ENCODE measurements at places on chromosomes 12 and 14.
A peak's percentile ranks its signal among the peaks of the same experiment; 100 is the strongest.

GRCh38 chr14:104702106-104702505 lies 12.7 kb downstream of the INF2 start:
- no peak for DNase-seq
- no peaks in the 10 kb centered on the region for H3K27me3 ChIP-seq
- H3K4me3 ChIP-seq = no peak overlapping the region
- H3K27ac ChIP-seq = no peak overlapping the region

DNA sequence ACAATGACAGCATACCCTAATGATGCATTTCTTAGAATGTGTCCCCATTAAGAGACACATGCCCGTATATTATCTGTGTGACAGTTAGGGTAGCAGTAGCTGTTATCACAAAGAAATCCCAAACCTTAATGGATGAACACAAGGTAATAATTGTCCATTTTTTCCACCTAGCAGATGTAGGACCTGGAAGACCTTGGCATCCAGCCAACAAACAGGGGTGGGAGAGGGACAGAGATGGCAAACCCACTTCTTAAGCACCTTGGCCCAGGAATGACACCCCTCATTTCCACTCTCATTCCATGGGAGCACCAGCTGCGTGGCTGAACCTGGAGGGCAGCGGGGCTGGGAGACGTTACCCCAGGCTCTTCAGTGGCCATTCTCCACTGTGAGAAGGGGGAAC lies 679.0 kb downstream of the AACS start:
- DNase-seq = no peak
- H3K4me1 ChIP-seq = no peaks in the 10 kb centered on the region
- no peaks in the 10 kb centered on the region for H3K27me3 ChIP-seq
- H3K27ac ChIP-seq = no peak overlapping the region

DNA sequence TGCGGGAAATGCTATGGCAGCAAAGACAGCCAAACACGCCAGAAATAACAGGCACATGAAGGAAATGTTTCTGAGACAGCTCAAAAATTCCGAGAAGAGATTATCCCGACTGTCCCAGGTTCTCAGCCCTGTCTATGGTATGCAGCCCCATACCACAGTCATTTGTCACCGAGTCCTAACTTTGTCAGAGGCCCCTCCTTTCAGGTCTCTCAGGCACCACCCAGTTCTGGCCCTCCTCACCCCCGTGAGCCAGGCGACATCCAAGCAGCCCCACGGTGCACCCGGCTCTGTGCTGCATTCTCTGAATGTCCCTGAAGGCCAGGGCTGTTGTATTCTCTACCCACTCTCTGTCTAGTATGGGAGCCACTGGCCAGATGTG lies 24.0 kb downstream of the SSH1 start:
- DNase-seq = no peak
- H3K36me3 ChIP-seq = peaks cover 20% of the 10 kb centered on the region
- H3K4me3 ChIP-seq = no peak overlapping the region
- no peaks in the 10 kb centered on the region for H3K27me3 ChIP-seq
- H3K27ac ChIP-seq = no peak overlapping the region

GRCh38 chr12:48038085-48038484 lies 33.8 kb upstream of the COL2A1 start:
- DNase-seq = no peak
- H3K4me1 ChIP-seq = no peaks in the 10 kb centered on the region
- no peak overlapping the region for H3K27ac ChIP-seq
- H3K4me3 ChIP-seq = no peak overlapping the region

DNA sequence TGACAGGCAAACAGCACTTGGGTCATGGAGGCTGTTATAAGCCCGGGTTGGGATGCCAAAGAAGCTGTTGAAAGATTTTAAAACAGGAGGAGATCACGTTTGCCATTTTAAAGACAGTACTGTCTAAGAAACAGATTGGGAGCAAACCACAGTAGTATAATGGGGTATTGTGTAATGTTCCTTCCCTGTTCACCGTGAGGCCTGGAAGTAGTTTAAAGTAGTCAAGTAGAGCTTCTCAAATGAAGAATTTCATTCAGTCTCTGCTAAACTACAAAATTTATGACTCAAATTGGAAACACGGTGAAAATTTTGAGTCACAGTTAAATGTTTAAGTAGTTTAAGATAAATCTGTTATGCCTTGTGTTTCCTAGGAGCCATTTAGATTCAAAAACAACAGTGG lies 35.8 kb downstream of the ATP2A2 start:
- peaks cover 27% of the 10 kb centered on the region for H3K36me3 ChIP-seq
- H3K27ac ChIP-seq = peak overlapping the region; percentile 16
- H3K27me3 ChIP-seq = no peaks in the 10 kb centered on the region
- DNase-seq = no peak

DNA sequence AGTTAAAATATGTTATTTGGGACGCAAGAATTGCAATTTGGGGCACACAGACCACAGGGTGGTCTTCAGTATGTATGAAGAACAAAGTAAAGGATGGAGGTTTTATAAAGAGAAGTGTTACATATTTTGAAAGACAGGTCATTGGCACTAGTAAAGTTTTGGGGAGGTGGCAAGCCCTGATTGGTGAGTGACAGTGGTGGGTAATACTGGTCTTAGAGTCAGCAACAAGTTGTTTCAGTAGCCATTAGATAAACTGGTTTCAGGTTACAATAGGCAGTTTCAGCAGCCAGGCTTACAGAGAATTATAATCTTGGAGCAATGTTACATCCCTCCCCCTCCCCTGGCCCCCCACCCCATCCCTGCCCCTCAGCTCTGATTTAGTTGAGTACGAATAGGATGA lies 17.5 kb downstream of the MARK3 start:
- H3K4me3 ChIP-seq = no peak overlapping the region
- no peak for DNase-seq
- H3K27ac ChIP-seq = no peak overlapping the region
- peaks cover 46% of the 10 kb centered on the region for H3K4me1 ChIP-seq

GRCh38 chr14:97380539-97380941 lies 583.4 kb downstream of the VRK1 start:
- DNase-seq = no peak
- no peak overlapping the region for H3K27ac ChIP-seq
- no peaks in the 10 kb centered on the region for H3K36me3 ChIP-seq

GRCh38 chr14:95045836-95046430 lies 111.4 kb downstream of the DICER1 start:
- no peaks in the 10 kb centered on the region for H3K36me3 ChIP-seq
- H3K4me1 ChIP-seq = no peaks in the 10 kb centered on the region
- no peak overlapping the region for H3K27ac ChIP-seq
- no peaks in the 10 kb centered on the region for H3K27me3 ChIP-seq

DNA sequence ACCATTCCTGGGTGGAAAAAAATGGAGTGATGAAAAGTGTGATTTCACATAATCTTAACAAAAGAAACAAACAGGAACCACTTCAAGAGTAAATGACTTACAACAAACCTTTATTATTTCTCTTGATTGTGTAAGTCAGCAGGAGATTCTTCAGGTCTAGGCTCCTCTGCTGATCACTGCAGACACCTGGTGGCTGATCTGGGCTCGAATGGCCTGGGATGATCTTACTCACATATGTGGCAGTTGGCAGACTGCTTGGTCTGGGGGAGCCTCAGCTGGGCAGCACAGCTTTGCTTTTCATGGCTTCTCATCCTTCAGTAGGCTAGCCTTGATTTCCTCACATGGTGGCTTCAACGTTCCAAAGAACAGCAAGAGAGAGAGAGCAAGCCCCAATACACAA lies 215.4 kb upstream of the PRICKLE1 start:
- no peak overlapping the region for H3K27ac ChIP-seq
- H3K36me3 ChIP-seq = no peaks in the 10 kb centered on the region
- no peaks in the 10 kb centered on the region for H3K27me3 ChIP-seq
- no peaks in the 10 kb centered on the region for H3K4me1 ChIP-seq

GRCh38 chr14:58646479-58646878 lies 8.7 kb downstream of the DACT1 start:
- H3K4me3 ChIP-seq = no peak overlapping the region
- peaks cover 7% of the 10 kb centered on the region for H3K27me3 ChIP-seq
- H3K36me3 ChIP-seq = no peaks in the 10 kb centered on the region
- DNase-seq = no peak
- H3K4me1 ChIP-seq = no peaks in the 10 kb centered on the region

- H3K36me3 ChIP-seq = no peaks in the 10 kb centered on the region
- H3K27me3 ChIP-seq = no peaks in the 10 kb centered on the region
- no peak for DNase-seq
- H3K4me1 ChIP-seq = no peaks in the 10 kb centered on the region
- no peak overlapping the region for H3K4me3 ChIP-seq
Measured at GRCh38 chr14:67942080-67942710, 122.6 kb downstream of the RAD51B start.

- no peak overlapping the region for H3K4me3 ChIP-seq
- H3K4me1 ChIP-seq = no peaks in the 10 kb centered on the region
- no peaks in the 10 kb centered on the region for H3K36me3 ChIP-seq
- H3K27ac ChIP-seq = no peak overlapping the region
- H3K27me3 ChIP-seq = no peaks in the 10 kb centered on the region
Measured at GRCh38 chr12:39660101-39660500, 40.5 kb upstream of the ABCD2 start.

GRCh38 chr14:74571441-74571841 lies 40.6 kb downstream of the LTBP2 start:
- DNase-seq = no peak
- no peak overlapping the region for H3K4me3 ChIP-seq
- no peaks in the 10 kb centered on the region for H3K36me3 ChIP-seq
- no peak overlapping the region for H3K27ac ChIP-seq
- H3K4me1 ChIP-seq = peaks cover 20% of the 10 kb centered on the region

GRCh38 chr12:97568336-97569180 lies 106.0 kb downstream of the RMST start:
- no peak overlapping the region for H3K4me3 ChIP-seq
- no peak overlapping the region for H3K27ac ChIP-seq
- DNase-seq = no peak
- no peaks in the 10 kb centered on the region for H3K4me1 ChIP-seq
- no peaks in the 10 kb centered on the region for H3K36me3 ChIP-seq

- no peaks in the 10 kb centered on the region for H3K27me3 ChIP-seq
- H3K27ac ChIP-seq = no peak overlapping the region
- H3K36me3 ChIP-seq = no peaks in the 10 kb centered on the region
- H3K4me1 ChIP-seq = no peaks in the 10 kb centered on the region
Measured at GRCh38 chr14:33834466-33835260, 116.2 kb downstream of the EGLN3 start.

DNA sequence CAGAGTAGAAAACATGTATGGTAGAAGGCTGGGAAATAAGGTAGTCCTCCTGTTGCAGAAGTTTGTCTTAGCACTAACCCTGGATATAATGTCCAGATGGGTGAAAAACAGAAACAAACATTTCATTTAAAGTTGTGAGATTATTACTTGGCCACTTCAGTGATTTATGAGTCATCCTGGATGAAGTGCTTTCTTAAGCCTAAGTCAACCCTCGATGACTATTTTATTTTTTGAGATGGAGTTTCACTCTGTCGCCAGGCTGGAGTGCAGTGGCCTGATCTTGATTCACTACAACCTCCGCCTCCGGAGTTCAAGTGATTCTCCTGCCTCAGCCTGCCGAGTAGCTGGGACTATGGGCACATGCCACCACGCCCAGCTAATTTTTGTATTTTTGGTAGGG lies 10.2 kb downstream of the DLST start:
- peaks cover 85% of the 10 kb centered on the region for H3K36me3 ChIP-seq
- DNase-seq = no peak
- no peak overlapping the region for H3K27ac ChIP-seq
- no peaks in the 10 kb centered on the region for H3K27me3 ChIP-seq
- no peak overlapping the region for H3K4me3 ChIP-seq
- peaks cover 12% of the 10 kb centered on the region for H3K4me1 ChIP-seq

DNA sequence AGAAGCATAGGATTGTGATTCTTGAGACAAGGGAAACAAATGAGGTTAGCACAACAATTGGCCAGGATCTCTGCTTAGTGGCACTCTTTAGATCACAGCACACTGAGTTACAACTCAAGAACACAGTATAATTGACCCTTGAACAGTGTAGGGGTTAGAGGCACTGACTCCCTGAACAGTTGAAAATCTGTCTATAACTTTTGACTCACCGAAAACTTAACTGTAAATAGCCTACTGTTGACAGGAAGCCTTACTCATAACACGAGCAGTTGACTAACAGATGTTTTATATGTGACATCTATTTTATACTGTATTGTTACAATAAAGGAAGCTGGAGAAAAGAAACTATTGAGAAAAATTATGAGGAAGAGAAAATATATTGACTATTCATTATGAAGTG lies 296.1 kb downstream of the RERGL start:
- no peaks in the 10 kb centered on the region for H3K4me1 ChIP-seq
- no peaks in the 10 kb centered on the region for H3K36me3 ChIP-seq
- H3K27ac ChIP-seq = no peak overlapping the region
- H3K27me3 ChIP-seq = no peaks in the 10 kb centered on the region
- no peak for DNase-seq
- no peak overlapping the region for H3K4me3 ChIP-seq

DNA sequence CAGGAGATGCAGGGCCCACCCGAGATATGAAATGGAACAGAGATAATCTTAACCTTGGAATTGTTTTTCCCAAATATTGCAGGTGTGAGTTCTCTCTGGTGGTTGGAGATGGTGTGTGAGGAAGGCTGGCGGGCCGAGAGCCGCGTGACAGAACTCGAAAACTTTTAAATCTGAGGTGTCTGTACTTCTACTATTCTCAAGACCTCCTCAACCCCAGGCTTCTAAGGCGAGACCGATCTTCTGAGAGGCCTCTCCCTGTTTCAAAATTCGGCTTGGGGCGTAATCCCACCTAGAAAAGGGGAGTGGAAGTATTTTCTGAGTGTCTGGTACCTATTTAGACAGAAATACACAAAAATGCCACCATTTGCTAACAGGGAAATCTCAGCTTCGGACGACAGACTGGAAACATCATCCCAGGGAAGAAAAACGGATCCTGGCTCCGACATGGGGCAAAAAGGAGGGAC lies 611 bp downstream of the SARNP start:
- peak overlapping the region; percentile 86 for H3K27ac ChIP-seq
- DNase-seq = no peak
- H3K4me1 ChIP-seq = peaks cover 45% of the 10 kb centered on the region
- H3K36me3 ChIP-seq = peaks cover 31% of the 10 kb centered on the region
- peak overlapping the region; percentile 100 for H3K4me3 ChIP-seq
- H3K27me3 ChIP-seq = no peaks in the 10 kb centered on the region

DNA sequence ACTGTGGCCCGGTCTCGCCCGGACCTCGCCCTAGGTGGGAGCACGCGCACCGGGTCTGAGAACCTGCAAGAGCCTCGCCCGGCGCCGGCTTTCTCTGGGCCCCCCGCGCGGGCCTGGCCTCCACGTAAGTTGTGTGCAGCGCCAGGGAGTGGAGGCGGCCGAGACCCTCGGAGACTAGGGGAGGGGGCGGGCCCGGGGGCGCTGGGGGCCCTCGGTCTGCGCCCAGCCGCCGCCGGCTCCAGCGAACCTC lies 183 bp upstream of the PRMT8 start:
- no peaks in the 10 kb centered on the region for H3K4me1 ChIP-seq
- H3K36me3 ChIP-seq = no peaks in the 10 kb centered on the region
- no peak for DNase-seq
- H3K27ac ChIP-seq = no peak overlapping the region

DNA sequence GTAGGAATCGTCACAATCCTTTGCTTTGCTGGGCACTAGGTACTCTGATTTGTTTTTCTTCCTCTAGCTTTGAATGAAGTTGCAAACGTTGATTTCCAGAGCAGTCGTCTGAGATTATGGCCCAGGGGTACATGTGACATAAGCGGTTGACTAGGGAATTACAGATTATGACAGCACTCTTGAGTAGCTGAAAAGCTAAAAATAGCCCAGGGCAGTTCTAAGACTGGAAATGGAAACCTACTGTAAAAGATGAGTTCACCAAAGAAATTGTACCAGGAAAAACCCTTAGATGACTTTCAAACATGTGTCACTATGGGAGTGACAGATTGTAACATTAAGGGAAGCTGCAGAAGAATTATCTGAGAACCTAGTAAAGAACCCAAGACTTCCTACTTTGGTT lies 108.5 kb downstream of the ANO6 start:
- no peaks in the 10 kb centered on the region for H3K27me3 ChIP-seq
- no peak for DNase-seq
- H3K36me3 ChIP-seq = no peaks in the 10 kb centered on the region
- no peaks in the 10 kb centered on the region for H3K4me1 ChIP-seq

All from CD4-positive, CD25-positive, alpha-beta regulatory T cell (primary cell).